AG08395 (cell line): ENCODE measurements at places on chromosomes 11 and 22.
A peak's percentile ranks its signal among the peaks of the same experiment; 100 is the strongest.

GRCh38 chr11:118277312-118277711 is 13.2 kb upstream of the MPZL2 start:
- no peak for DNase-seq

DNA sequence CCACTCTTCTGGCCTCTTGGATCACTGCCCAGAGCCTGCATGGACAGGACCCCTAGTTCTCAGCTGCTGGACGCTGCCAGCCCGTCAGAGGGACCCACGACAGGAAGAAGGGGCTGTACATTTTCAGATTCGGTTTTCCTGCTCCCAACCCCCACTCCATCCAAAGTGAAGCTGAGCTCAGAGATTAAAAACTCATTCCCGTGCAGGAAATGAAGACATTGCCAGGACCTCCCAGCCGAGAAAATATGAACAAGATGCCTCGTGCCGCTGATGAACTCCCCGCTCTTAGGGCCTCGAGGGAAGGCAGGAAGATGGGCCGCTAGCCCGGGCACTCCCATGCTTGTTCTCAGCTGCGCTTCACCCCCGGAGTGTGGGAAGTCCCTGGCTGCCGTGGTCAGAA is 36.1 kb downstream of the RPUSD4 start:
- peak; percentile 38 for DNase-seq

GRCh38 chr11:57353852-57354251 is 15.7 kb downstream of the P2RX3 start:
- no peak for DNase-seq

GRCh38 chr22:43743131-43743530 is 69.0 kb downstream of the EFCAB6 start:
- DNase-seq, result no peak

DNA sequence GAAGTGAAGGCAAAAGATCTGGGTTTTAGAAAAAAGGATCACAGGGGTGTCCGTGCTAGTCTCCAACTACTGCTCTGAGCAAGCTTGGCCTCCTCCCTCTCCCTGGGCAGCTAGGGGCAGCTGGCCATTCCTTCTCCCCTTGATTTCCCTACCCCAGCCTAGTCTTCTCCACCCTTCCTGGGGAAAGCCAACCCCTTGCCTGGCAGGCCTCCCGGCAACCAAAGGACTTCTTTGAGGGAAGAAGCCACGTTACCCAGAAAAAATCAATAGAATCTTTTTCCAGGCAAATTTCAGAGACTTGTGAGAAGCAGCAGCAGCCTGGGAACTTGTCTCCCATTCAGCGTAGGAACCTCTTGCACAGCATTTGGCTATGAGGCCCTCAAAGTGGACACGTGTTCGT is 91.5 kb downstream of the MIAT start:
- DNase-seq, result no peak

DNA sequence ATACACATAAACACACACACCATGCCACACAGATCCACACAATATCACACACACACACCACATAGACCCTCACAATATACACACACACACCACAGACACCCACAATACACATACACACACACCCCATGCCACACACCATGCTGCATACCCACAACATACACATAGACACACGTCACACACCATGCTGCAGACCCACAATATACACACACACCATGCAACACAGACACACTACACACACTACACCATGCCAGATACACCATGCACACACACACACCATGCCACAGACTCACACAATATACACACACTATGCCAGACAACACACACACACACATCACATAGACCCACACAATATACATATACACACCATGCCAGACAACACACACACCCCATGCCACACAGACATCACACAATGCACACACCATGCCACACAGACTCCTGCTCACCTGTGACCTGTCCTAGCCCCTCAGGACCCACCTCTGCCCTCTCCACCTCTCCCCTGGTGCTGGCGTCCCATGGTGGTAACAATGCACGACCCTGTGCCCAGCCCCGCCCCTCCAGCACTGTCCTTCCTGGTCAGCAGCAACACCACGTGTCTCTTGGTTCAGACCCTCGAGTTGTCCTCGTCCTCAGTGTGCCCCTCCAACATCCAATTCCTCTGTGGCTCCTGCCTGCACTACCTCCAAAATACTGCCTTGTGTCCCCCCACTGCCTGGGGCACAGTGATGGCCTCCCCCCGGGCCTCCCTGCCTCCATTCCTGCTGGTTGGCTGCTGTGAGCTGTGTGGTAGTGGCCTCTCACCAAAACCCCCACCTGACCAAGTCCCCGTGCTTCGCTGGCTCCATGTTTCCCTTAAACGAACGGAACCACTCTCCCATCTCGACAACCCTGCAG is 23.7 kb upstream of the RFPL3 start:
- DNase-seq, result no peak

- DNase-seq, result no peak
Observed at GRCh38 chr11:79415411-79415810, 25.4 kb downstream of the TENM4 start.

DNA sequence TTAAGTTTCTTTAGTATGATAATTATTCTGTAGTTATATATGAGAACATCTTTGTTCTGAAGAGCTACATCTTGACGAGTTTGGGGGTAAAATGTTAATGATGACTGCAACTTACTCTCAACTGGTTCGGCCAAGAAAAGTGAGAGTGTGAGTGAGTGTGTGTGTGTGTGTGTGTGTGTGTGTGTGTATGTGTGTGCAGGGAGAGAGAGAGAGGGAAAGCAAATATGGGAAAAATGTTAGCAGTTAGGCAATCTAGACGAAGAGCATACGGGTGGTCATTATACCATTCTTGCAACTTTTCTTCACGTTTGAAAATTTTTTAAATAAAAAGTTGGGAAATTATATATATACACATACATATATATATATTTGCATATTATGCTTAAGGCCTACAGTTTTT is 18.3 kb upstream of the TMEM41B start:
- no peak for DNase-seq

DNA sequence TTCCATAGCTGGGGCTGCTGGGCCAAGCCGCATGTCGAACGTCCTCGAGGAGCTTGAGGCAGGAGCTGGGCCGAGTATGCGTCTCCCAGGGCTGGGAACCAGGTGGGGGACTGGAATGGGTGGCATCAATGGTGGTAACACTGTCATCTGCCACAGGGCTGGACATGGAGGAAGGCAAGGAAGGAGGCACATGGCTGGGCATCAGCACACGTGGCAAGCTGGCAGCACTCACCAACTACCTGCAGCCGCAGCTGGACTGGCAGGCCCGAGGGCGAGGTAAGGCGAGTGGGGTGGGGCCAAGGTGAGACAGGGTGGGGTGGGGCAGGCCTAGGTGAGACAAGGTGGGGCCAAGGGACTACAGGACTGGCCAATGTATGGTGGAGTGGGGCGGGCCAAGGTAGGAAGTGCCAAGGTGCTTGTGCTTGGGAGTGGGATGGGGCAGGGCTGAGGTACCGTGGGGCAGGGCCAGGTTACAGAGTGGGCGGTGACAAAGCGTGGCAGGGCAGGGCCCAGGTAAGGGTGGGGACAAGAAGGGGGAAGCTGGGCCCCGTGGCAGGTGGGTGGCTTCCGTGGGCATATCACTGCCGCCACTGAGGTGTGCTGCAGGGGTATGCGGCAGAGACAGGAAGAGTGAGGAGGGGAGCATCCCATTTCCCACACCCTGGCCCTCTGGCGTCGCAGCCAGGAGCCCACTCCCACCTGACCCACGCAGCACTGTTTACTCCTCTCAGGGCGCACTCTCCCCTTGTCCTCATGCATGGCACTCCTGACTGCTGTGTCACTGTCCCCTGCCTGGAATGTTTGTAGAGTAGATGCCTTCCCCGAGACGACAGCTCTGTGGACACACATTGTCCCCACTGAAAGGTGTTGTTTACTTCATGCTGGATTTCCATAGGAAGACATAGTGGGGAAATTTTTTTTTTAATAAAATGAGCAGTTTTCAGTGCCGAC is 27.5 kb upstream of the DGCR8 start:
- DNase-seq, result no peak
